PC-9 (cell line): ENCODE measurements at places on chromosomes 16 and 17. TPM values are rescaled to one million over a fixed set of nuclear protein-coding genes. Genes with fewer than 3 reads are reported as not detected.
A peak's percentile ranks its signal among the peaks of the same experiment; 100 is the strongest.

- no peak for DNase-seq
- no peak overlapping the region for H3K4me3 ChIP-seq
- no peak overlapping the region for H3K27ac ChIP-seq
- no peaks in the 10 kb centered on the region for H3K36me3 ChIP-seq
- H3K4me1 ChIP-seq, result no peaks in the 10 kb centered on the region
These were observed 85.0 kb upstream of the MYOCD start for GRCh38 chr17:12580640-12581039.

- H3K27ac ChIP-seq, result no peak overlapping the region
- no peak for DNase-seq
- no peaks in the 10 kb centered on the region for H3K27me3 ChIP-seq
- H3K36me3 ChIP-seq, result no peaks in the 10 kb centered on the region
- H3K4me3 ChIP-seq, result no peak overlapping the region
These were observed 123.0 kb downstream of the KCNJ2 start for GRCh38 chr17:70292366-70292765.

GRCh38 chr16:69511651-69512050 is 54.1 kb upstream of the NFAT5 start:
- no peak overlapping the region for H3K4me3 ChIP-seq
- H3K27me3 ChIP-seq, result no peaks in the 10 kb centered on the region
- H3K27ac ChIP-seq, result peak overlapping the region; percentile 100
- no peak for DNase-seq
- peaks cover 16% of the 10 kb centered on the region; the same call in 1 of the 2 replicates for H3K36me3 ChIP-seq
- H3K4me1 ChIP-seq, result peaks cover 44% of the 10 kb centered on the region

GRCh38 chr17:5419959-5420653 is at the start of gene RPAIN:
RPAIN (plus strand) TSS chr17:5420182; CDS start chr17:5420211, 29 bp downstream.
- H3K27ac ChIP-seq, result peak within 1 kb of the TSS; percentile 99
- DNase-seq, result no peak
- H3K36me3 ChIP-seq, result peaks cover 57% of the 10 kb centered on the region
- peak within 1 kb of the TSS; percentile 98 for H3K4me3 ChIP-seq

DNA sequence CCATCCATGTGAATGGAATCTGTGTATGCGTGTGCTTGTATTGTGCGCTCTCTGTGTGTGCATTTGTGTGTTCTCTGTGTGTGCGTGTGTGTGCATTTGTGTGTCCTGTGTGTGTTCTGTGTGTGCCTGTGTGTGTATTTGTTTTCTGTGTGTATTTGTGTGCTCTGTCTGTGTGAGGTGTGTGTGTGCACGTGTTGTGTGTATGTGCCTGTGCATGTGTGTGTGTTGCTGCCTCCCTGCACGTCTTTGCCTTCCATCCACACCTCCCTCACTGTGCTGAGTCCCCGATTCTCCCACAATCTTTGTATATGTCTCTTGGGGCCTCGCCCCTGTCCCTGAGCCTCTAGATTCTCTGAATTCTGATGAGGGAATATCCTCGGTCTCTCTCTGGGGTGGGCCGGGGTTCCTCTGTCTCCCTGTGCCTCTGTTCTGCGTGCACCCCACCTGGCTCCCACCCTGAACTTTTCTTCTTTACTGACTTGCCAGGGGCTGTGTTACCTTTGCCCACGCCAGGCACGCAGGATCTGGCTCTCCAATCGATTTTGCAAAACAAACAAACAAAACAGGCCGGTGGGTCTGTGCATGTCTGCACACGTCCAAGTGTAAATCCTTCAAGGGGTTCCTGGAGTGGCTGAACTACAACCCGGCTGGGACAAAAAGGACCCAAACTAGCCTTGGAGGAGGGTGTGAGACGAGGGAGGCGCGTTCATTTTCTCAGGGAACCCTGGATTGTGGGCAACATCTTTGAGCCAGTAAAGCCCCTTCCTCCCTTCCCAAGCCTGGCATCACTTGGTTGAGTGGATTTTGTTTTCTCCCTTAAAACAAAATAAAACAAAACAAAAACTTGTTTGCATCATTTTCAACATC is 8.1 kb upstream of the FOXF1 start:
- peaks cover 86% of the 10 kb centered on the region for H3K27me3 ChIP-seq
- H3K4me1 ChIP-seq, result no peaks in the 10 kb centered on the region
- H3K4me3 ChIP-seq, result no peak overlapping the region
- H3K36me3 ChIP-seq, result no peaks in the 10 kb centered on the region

GRCh38 chr17:67362173-67362572 is 4.2 kb downstream of the PSMD12 start:
- H3K27me3 ChIP-seq, result no peaks in the 10 kb centered on the region
- H3K4me1 ChIP-seq, result peaks cover 24% of the 10 kb centered on the region
- H3K36me3 ChIP-seq, result peaks cover 39% of the 10 kb centered on the region
- H3K27ac ChIP-seq, result no peak overlapping the region

- no peaks in the 10 kb centered on the region; the same call in 1 of the 2 replicates for H3K27me3 ChIP-seq
- H3K36me3 ChIP-seq, result no peaks in the 10 kb centered on the region
- H3K4me1 ChIP-seq, result no peaks in the 10 kb centered on the region
- H3K4me3 ChIP-seq, result no peak overlapping the region
- DNase-seq, result no peak
- no peak overlapping the region for H3K27ac ChIP-seq
These were observed 366.3 kb upstream of the HSBP1 start for GRCh38 chr16:83441517-83441916.

DNA sequence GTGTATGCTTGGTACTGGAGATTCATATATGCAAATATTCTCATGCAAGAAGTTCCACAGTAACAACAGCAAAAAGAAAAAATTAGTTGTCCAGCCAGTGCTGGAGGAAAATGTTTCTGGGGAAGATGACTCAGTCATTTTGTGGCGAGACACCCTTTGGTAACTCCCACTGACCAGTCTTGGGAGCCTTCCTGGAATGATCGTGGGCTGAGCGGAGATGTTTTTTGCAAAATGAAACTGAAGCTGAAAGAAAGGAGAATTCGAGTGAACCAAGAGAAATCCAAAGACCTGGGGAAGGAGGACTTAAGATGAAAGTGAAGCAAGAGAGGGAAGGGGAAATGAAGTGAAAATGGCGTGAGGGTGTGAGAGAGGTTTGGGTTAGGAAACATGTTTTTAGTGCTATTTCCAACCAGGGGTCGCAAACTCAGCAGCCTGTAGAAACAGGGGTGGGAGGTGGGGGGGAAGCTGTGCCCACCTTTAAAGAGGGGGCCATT is 5.2 kb downstream of the ITPRIPL2 start:
- peak overlapping the region; percentile 96 for H3K27ac ChIP-seq
- DNase-seq, result peak; percentile 84
- peaks cover 66% of the 10 kb centered on the region for H3K4me1 ChIP-seq
- H3K4me3 ChIP-seq, result peak overlapping the region; percentile 59

DNA sequence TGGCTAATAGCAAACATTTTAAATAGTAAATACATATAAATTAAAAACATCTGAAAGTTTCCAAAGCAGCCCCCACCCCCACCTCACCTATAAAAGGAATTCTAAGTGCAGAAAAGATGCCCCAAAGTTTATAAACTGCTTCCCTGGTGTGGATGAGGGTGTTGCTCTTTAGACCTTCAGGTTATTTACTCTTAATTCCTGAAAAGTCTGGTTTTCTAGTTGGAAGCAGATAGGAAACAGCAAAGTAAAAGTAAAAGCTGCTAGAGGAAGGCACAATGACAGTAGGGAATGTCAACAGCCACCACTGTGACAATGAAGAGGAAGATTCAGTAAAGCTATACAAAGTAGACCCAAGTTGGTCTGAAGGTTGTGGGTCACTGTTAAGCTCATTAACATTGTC is 37.8 kb downstream of the SSH2 start:
- no peak for DNase-seq
- H3K36me3 ChIP-seq, result no peaks in the 10 kb centered on the region
- no peak overlapping the region for H3K27ac ChIP-seq
- H3K27me3 ChIP-seq, result no peaks in the 10 kb centered on the region

DNA sequence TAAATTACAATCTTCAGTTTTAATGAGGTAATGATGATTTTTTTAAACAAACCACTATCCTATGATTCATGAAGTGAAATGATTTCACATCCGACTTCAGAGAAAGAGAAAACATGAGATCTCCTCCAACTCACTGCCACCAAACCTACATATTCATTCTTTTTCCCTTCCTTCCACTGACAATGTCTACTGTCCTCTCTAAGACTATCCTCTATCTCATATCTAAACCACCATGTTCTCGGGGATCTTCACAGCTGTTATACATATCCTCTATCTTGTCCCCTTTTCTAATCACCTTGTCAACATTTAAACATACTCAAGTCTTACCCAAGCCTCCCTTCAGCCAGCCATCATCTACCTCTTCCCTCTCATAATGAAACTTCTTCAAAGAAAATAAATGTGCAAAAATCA is 53.5 kb downstream of the SMURF2 start:
- no peaks in the 10 kb centered on the region for H3K36me3 ChIP-seq
- no peak overlapping the region for H3K4me3 ChIP-seq

DNA sequence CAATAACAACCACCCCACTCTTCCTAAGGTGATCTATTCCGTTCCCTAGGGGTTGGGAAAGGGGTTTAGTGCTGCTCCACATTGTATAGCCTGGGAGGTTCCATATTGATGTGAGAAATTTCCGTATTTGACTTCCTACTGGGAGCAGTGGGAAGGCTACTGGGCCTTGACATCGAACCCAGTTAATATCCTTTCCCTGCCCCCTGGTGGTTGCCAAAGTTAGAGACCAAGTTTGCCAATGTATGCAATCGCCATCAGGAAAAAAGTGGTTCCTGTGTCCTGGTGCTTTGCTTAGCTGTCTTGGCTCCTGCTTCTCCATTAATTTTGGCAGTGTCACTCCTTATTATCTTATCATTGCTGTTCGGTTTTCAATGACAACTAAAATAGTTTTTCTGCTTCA is 914.9 kb downstream of the KCNJ2 start:
- H3K4me3 ChIP-seq, result no peak overlapping the region
- H3K27ac ChIP-seq, result no peak overlapping the region
- H3K4me1 ChIP-seq, result no peaks in the 10 kb centered on the region
- no peak for DNase-seq
- H3K27me3 ChIP-seq, result no peaks in the 10 kb centered on the region
- H3K36me3 ChIP-seq, result no peaks in the 10 kb centered on the region

- H3K4me1 ChIP-seq, result peaks cover 8% of the 10 kb centered on the region; the same call in 1 of the 2 replicates
- H3K27ac ChIP-seq, result no peak overlapping the region
- no peaks in the 10 kb centered on the region for H3K27me3 ChIP-seq
- H3K36me3 ChIP-seq, result no peaks in the 10 kb centered on the region
These were observed 1.4 kb upstream of the VAMP2 start for GRCh38 chr17:8163978-8164814.

MIEF2 gene
- total RNA-seq, result 29.6 and 33.0 TPM in 2 replicates

SMCR8 gene
- 19.5 and 23.8 TPM in 2 replicates for total RNA-seq

KRTAP4-9 gene
- total RNA-seq, result not detected in 2 replicates

CCL1 gene
- not detected in 2 replicates for total RNA-seq

HASPIN gene
- 25.1 and 26.8 TPM in 2 replicates for total RNA-seq

CCL16 gene
- total RNA-seq, result not detected in 2 replicates

GCGR gene
- not detected in 2 replicates for total RNA-seq

ADORA2B gene
- total RNA-seq, result 32.6 and 42.7 TPM in 2 replicates
